ENCODE measurements at places on chromosomes 1 and 21. TPM values are rescaled to one million over a fixed set of nuclear protein-coding genes. Genes with fewer than 3 reads are reported as not detected.

The TNN gene
- total RNA-seq: not detected

The ZNF695 gene
- total RNA-seq: 0.58 TPM

The JUN gene
- 53.4 TPM for total RNA-seq

The SYT11 gene
- 36.7 TPM for total RNA-seq

The TRAF3IP3 gene
- total RNA-seq: 175 TPM

The AUNIP gene
- 3.7 TPM for total RNA-seq

The CGN gene
- 2.7 TPM for total RNA-seq

The LRRC8B gene
- total RNA-seq: 45.8 TPM

The PRRX1 gene
- total RNA-seq: not detected

The ADAMTS5 gene
- not detected for total RNA-seq

The TMEM82 gene
- total RNA-seq: not detected

DNA sequence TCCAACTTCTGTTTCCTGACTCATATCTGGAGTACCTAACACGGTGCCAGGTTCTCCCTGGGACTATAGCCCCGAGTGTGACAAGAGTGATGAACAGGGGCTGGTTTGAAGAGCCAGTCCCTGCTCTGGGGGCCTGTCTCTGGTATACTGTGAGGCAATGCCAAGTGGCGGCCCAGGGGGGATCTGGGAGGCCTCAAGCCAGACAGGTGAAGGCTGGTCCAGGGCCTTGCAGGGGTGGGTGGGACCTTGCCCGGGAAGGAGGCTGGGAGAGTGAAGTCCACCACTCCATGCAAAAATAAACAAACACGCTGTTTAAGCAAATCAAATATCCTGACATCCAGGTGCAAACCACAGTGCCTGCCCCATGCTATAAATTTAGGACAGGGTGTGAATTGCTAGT lies 6.8 kb upstream of the PLXNA2 start:
- ATAC-seq: no peak

DNA sequence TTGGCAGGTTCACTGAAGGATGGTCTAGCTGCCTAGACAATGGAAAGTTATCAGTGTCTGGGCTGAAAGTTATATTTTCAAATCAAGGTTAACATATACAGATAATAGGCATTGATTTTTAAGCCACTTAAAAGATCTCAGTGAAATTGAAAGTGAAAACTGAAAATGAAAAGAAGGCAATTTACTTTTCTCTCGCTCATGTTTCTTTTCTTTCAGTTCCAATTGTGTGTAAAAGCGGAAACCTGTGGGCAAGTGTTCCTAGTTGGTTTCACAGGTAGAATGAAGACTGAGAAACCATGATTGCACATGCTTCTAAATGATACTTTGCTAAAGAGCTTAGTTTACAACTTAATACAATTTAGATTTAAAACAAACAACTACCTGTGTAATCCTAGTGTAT lies 383.7 kb downstream of the ZP4 start:
- ATAC-seq: peak; percentile 80

GRCh38 chr21:33055991-33056390 lies 13.9 kb upstream of the OLIG1 start:
- no peak for ATAC-seq

DNA sequence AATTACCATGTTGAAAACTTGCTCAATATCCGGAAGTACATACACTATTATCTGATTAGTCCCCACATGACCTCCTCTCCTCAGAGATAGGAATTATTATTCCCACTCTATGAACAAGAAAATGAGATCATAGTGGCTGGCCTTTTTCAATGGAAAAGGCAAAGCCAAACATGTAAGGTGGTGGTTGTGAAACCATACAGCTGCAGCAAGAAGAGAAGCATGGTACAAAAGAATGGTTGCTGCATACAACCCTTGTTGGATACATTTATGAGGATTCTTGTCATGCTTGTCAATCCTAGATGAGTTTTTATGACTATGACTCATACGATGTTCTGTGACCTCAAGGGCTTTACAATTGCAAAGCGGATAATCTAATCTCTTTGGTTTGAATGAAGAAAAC lies 514.7 kb downstream of the PLPP3 start:
- no peak for ATAC-seq

DNA sequence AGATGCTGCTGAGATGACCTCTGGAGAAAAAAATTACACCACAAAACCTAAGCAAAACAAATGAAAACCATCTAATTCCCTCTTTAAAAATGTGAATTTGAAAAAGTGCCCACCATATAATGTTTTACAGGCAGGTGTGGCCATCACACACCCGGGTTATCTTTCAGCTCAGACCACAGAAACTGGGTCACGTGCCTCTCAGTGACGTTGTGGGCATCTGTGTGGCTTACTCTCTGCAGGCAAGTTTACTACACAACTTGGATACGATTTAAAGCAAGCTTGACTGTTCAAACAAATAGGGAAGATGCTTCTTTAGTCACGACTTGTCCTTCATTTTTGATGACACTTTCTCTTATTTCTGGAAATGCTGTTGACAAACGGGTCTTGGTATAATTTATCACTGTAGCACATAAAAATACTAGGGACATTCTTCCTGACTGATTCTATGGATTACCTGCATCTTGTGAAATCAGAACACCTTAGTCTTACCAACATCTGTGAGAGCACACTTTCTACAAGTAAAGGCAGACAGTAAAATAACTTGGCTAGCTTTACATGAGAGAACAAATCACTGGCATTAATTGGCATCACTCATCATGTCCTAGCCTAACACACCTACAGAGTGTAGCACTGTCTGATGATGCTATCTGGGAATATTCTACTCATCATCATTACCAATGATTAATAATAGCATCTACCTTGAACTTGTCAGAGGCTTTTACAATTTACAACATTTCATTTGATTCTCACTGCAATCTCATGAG lies 89.3 kb upstream of the EDEM3 start:
- ATAC-seq: peak; percentile 86

- ATAC-seq: no peak
Measured at GRCh38 chr1:195851804-195852203, 756.4 kb downstream of the KCNT2 start.

DNA sequence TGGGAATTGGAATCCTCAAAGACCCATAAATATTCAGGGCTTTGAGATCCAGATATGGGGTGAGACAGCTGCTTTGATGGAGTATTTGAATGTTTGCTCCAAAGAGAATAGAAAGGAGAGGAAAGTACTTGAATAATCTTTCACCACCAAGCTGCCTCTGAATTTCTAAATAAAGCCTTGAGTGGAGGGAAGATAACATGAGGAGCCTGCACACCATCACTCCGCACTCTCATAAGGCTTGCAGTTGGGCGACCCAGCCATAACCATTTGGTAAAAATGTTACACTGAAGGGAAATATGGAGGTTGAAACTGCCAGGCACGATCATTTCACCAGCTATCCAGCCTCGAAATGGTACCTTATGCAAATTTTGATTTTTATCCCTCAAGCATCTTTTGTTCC lies 38.4 kb downstream of the VCAM1 start:
- ATAC-seq: no peak

- no peak for ATAC-seq
Measured at GRCh38 chr21:44925378-44925755, 4.7 kb upstream of the ITGB2 start.

- ATAC-seq: no peak
Measured at GRCh38 chr1:86487811-86488141, 19.0 kb downstream of the CLCA1 start.

GRCh38 chr1:211393203-211393602 lies 66.6 kb downstream of the TRAF5 start:
- no peak for ATAC-seq

GRCh38 chr1:33338440-33339211 lies 17.7 kb upstream of the A3GALT2 start:
- no peak for ATAC-seq

GRCh38 chr21:34675871-34676270 lies 7.1 kb downstream of the CLIC6 start:
- no peak for ATAC-seq

- ATAC-seq: no peak
Measured at GRCh38 chr1:97929874-97930851, 9.3 kb upstream of the DPYD start.

GRCh38 chr1:231065510-231066241 lies 25.6 kb upstream of the FAM89A start:
- ATAC-seq: no peak

GRCh38 chr1:168693197-168693871 lies 35.7 kb downstream of the DPT start:
- no peak for ATAC-seq

- ATAC-seq: peak; percentile 84
Measured at GRCh38 chr1:234260578-234260977, 112.7 kb upstream of the COA6 start.

- ATAC-seq: no peak
Measured at GRCh38 chr21:20445971-20446370, 552.2 kb upstream of the NCAM2 start.

DNA sequence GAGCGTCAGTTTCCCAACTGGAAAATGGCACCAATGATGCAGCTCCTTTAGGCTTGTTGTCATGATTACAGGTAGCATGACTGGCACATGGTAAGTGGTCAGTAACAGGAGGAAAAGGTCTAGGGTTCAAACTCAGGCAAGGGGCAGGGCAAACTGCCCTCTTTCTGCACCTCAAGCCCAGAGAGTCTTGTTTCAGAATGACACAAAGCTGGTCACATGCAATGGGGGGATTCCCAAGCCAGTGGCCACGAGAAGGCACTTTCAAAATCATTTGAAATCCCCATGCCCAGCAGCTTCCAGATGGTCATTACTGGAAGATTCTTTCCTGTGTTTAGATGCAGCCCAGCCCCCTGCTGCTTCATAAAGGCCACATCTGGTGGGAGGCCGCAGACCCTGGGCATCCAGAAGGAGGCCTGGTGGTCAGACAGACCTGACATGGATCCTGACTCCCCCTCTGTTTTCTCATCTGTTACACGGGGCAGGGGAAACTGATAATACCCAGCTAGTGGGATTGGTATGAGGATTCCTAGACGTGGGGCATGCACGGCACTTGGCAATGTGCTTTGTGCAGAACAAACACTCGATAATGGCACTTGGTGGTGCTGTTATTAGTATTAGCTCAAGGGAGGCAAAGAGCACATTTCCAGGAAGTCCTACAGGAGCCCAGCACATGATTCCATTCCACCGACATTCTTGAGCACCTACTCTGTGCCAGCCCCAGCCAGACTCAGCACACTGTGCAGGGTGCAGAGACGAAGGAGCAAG lies 6.9 kb upstream of the PLA2G2D start:
- peak; percentile 37 for ATAC-seq

- ATAC-seq: no peak
Measured at GRCh38 chr21:39078322-39079065, 104.8 kb downstream of the PSMG1 start.

- peak; percentile 19 for ATAC-seq
Measured at GRCh38 chr1:74579425-74579824, 67.0 kb upstream of the LRRC53 start.

DNA sequence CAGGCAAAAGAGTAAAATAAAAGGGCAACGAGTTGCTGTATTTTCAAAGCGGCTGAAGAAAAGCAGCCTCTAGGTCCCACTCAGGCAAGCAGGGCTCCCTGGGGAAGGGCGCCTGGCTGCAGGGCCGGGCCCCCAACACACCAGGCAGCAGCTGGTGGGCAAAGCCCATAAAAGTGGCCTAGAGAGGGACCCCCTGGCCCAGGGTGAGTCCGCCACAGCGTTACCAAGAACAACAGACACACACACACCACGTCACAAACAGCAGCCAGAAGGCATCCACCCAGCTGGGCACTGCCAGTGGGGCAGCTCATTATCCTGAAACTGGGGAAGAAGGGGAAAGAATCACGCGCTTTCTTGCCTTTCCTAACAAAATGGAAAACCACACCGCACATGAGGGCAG lies 4.7 kb downstream of the SUMO3 start:
- no peak for ATAC-seq

GRCh38 chr1:238951809-238952208 lies 434.6 kb upstream of the CHRM3 start:
- no peak for ATAC-seq

DNA sequence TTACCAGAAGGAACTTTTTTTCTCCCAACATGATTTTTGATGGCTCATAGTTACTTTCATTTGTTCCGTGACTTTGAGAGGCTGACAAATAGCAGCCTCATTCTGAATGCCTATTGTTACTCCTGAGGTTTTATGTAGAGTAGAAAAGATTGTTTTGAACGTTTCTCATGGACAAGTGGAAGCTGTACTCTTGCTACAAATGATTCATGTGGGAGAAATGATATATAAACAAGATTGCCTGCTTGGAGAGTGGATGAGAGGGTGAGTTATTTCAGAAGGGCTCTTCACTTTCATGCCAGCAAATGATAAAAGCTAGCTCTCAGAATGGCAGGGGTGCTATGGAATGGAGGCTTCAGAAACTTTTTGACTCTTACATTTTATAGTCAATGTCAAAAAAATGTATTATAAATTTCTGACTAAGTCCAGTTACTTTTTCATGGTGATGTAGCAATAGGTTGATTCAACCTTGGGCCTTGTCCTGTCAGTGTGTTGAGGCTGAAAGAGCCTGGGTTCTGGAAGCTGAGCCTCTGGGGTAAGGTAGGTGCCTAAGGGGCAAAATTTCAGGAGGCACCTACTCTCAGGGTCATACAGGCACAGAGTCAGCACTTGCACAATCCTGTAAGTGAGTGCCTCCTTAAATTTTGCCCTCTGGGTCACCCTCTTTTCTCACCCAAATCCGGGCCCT lies 19.4 kb downstream of the JUN start:
- peak; percentile 28 for ATAC-seq

DNA sequence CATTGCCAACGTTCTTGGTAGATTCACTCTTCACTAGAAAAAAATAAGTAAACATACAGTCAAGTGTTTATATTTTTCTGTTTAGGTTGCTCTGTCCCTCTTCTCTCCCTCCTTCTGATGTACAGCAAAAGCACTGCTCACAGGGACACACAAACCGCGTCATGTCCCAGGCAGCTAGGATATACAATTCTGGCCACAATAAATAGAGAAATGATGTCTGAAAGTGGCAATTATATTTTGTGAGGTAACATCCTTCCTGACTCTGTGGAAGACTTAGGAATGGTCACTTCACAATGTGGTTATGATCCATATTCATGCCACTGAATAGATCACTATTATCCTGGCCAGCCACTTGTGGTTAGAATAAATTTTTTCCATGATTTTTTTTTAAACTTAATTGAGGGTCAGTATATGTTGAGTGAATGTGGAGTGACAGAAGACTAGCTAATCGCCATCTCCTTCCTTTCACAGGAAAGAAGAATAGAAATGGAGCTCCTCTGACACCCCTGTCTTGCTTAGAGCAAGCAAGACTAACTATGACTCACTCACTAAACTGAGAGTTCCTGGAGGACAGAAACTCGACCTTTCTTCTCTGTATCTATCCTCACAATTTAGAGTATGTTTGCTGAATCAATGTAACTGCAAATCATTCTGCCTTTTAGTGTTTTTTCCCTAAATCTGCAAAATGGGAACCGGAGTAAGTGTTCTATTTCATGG lies 54.0 kb downstream of the ZNHIT6 start:
- ATAC-seq: peak; percentile 55

- ATAC-seq: no peak
Measured at GRCh38 chr1:31633117-31633516, 11.6 kb downstream of the PEF1 start.

DNA sequence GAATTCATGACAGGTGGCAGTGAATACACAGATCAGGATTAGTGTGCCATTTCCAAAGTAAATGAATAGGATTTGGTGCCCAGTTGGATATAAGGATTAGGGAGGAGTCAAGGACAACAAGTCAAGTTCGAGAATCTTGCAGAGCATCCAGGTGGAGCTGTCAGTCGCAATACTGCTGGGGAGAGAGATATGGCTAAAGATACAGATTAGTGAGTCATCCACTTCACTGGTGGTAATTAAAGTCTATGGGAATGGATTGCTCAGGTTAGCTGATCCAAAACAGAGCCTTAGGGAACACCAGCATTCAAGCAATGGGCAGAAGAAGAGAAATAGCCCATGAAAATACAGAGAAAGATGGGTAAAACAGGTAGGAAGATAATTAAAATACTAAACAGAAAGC lies 26.8 kb downstream of the BCAS2 start:
- ATAC-seq: no peak

All from activated T-helper 17 cell treated with anti-CD3 and anti-CD28 coated beads, Interleukin-2, amount 50 U/mL, for 72 hours (primary cell).